ENCODE measurements at places on chromosomes 2 and 18.

- DNase-seq = no peak
These were observed 434.2 kb downstream of the ZNF521 start for GRCh38 chr18:24917767-24918166.

- DNase-seq = peak; percentile 47
These were observed 68.9 kb upstream of the FZD7 start for GRCh38 chr2:201964631-201965206.

DNA sequence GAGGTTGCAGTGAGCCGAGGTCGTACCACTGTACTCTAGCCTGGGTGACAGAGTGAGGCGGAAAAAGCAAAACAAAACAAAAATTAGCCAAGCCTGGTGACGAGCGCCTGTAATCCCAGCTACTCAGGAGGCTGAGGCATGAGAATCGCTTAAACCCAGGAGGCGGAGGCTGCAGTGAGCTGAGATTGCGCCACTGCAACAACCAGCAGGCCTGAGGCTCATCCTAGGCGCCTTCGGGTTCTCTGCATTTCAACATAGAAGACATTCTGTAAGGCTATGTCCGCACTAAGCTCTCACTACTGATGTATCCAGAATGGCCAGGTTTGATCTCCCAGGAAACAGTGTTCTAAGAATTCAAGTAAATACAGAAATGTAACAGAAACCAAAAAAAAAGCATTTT is 23.5 kb downstream of the PTPN2 start:
- DNase-seq = no peak

- DNase-seq = no peak
These were observed 28.3 kb downstream of the TCF4 start for GRCh38 chr18:55559739-55560138.

DNA sequence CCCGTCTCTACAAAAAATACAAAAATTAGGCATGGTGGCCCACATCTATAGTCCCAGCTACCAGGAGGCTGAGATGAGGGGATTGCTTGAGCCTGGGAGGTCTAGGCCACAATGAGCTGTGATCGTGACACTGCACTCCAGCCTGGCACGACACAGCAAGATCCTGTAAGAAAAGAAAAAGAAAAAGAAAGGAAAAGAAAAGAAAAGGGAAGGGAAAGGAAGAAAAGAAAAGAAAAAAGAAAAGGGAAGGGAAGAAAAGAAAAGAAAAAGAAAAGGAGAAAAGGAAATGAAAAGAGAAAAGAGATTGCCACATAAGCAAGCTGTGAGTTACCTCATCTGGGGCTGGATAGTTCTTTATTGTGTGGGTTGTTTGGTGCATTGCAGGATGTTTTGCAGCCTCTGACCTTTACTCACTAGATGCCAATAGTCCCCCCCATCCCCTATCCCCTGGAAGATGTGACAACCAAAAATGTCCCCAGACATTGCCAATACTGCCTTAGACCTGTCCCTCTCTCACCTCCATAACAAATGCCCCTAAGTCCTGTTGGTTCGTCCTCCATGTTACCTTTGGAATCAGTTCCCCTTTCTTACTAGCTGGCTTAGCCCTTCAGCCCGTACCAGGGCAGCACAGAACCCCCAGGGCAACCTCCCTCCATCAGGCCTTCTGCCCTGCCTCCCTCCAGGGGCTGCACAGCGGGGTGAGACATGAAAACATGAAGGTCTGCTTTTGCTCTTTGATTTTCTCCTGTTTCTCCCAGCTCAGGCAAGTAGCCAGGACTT is 8.9 kb downstream of the ASPRV1 start:
- no peak for DNase-seq

DNA sequence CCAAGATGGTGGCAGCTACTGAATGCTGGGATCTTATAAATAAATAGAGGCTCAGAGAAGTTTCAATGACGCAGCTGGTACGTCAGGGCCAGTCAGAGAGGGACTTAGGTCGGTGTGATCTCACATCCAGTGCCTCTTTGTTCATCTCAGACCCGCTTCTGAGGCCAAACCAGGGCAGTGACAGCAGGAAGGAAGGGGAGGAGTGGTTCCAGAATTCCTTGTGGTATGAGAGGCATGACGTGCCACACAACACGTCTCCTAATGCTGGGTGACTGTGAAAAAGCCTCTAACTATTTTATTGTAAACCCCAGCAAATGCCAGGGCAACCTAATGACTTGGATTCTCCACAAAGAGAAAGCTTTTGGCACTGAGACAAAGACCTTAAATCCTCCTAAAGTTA is 423.3 kb downstream of the LPIN1 start:
- peak; percentile 73 for DNase-seq

GRCh38 chr2:163723348-163723747 is 12.5 kb downstream of the FIGN start:
- DNase-seq = peak; percentile 69

DNA sequence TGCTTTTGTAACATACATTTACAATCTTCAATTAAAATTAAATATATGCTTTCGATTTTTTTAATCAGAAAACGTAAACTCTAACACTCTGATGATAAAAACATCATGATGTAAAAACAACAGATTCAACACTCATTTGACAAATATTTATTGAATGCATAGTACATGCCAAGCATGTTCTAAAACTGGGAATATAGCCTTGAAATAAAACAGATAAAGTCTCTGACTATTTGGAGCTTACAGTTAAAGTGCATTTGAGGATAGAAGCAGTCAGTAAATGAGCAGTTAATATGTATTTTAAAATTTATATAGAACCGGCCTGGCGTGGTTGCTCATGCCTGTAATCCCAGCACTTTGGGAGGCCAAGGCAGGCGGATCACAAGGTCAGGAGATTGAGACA is 47.8 kb downstream of the TMX3 start:
- DNase-seq = no peak

DNA sequence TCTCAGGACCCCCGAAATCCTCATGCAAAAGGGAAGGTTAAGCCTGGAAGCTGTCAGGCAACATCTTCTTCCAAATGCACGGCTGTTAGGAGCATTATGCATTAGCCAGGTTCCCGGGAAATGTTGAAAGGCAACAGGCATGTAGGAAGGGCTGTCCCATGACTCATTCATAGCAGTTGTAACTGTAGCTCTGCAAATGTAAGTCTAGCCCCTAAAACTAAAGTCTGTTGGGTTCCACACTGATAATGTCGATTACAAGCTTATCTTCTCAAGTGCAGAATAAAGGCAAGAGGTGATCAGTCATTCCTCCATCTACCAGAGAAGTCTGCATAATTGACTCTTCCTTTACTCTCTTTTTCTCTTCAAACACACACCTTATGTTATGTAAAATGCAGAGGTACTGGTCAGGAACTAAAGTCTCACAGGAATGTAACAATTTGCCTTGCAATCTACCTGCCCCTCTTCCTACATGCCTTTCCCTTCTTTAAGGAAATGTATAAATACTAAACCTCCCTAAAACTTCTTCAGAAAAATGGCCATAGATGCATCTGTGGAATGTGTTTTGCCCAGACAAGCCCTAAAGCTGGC is 99.8 kb downstream of the AKAIN1 start:
- no peak for DNase-seq

DNA sequence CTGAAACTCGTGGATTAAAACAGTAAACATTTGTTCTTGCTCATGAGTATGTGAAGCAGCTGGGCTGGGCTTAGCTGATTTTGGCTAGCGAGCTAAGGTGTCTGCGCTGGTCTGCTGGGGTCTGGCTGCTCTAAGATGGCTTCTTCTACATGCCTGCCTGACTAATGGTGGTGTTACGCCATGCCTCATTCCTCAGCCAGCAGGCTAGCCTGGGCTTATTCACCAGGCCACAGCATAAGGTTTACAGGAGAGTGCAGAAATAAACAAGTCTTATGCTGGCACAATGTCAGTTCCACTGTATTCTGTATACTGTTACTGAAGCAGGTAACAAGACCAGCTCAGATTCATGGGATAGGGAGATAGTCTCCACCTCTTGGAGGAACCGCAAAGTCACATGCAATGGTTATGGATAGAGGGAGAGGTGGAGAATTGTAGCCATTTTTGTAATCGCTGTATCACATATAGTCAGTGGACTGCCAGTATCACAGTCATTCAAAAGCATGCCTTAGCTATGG is 80.0 kb downstream of the RHBDD1 start:
- no peak for DNase-seq

GRCh38 chr2:232571026-232571474 is 20.6 kb downstream of the EIF4E2 start:
- DNase-seq = no peak

- DNase-seq = no peak
These were observed 190.5 kb downstream of the LDLRAD4 start for GRCh38 chr18:13409026-13409425.

Measured in eye (tissue), 1 donor.